ENCODE measurements at places on chromosomes 6 and 20. TPM values are rescaled to one million over a fixed set of nuclear protein-coding genes. Genes with fewer than 3 reads are reported as not detected.
A peak's percentile ranks its signal among the peaks of the same experiment; 100 is the strongest.

Gene FAXC
- total RNA-seq, result 8.8 TPM

Gene HEBP2
- total RNA-seq, result 116 TPM

Gene ALDH8A1
- 0.15 TPM for total RNA-seq

Gene XKR7
- 3.1 TPM for total RNA-seq

Gene TULP1
- total RNA-seq, result 3.5 TPM

Gene UNC93A
- total RNA-seq, result 4.9 TPM

Gene HDGFL1
- not detected for total RNA-seq

Gene BTN3A1
- total RNA-seq, result 1.9 TPM

Gene TRIM40
- total RNA-seq, result not detected

DNA sequence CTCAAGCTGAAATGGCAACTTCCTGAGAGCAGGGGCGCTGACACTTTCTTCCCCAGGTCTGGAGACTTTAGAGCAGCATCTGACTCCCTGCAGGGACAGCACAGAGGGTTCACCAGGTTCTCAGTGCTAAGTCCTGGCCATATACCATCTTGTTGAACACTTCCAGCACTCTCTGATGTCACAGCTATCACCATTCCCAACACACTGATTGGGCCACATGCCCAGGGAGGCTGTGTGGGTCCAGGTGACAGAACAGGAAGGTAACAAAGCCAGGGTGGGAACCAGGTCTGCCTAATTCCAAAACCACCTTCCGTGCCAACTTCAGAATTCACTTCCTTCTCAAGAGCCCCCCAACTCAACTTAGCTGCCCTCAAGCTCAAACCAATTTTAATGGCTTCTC lies 4.3 kb downstream of the APCDD1L start:
- no peak overlapping the region for H3K27ac ChIP-seq
- peaks cover 3% of the 10 kb centered on the region for H3K4me1 ChIP-seq
- H3K4me3 ChIP-seq, result no peak overlapping the region
- H3K36me3 ChIP-seq, result no peaks in the 10 kb centered on the region

- H3K4me3 ChIP-seq, result no peak overlapping the region
- peaks cover 49% of the 10 kb centered on the region for H3K36me3 ChIP-seq
- H3K27me3 ChIP-seq, result no peaks in the 10 kb centered on the region
- DNase-seq, result no peak
Observed at GRCh38 chr20:17985388-17986018, 16.7 kb downstream of the MGME1 start.

DNA sequence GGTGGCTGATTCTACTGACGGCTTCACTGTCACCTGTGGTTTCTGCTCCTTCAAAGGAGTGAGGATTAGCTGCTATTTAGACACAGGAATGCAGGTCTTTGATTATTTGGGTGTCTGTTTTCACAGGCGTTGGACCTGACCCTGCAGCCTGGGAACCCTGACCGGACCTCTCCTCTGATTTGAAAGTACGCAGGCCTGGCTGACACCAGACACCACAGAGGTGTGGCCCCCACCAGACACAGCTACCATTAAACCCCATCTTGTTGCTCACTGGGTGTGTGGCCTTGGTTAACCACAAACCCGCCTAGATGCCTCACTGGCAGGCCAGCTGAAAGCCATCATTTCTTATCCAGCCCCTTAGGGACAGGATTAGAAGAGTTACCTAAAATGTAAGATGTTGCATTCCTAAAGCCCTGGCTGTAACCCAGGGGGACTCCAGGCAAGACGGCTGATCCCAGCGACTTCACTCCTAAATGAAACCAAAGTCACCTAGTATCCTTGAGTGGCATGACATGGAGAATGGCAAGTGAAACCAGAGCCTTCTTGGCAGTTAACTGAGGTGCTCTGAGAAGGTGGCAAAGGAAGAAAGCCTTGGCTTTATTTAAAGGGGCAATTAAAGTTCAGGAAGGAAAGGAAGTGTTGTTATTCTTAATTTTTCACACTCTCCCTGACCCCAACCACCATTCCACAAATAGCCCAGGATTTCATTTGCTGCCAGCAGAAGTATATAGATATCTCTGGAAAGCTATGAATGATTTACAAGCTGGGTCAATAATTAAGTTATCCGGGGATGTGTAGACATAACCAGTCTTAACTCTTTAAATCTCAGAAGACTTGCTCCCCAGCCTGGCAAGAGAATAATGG lies 169.9 kb downstream of the QRSL1 start:
- H3K36me3 ChIP-seq, result no peaks in the 10 kb centered on the region
- no peak overlapping the region for H3K4me3 ChIP-seq
- H3K27me3 ChIP-seq, result no peaks in the 10 kb centered on the region
- no peak overlapping the region for H3K27ac ChIP-seq
- DNase-seq, result peak; percentile 59
- H3K4me1 ChIP-seq, result peaks cover 2% of the 10 kb centered on the region

- no peaks in the 10 kb centered on the region for H3K27me3 ChIP-seq
- H3K27ac ChIP-seq, result no peak overlapping the region
- H3K36me3 ChIP-seq, result no peaks in the 10 kb centered on the region
- no peak overlapping the region for H3K4me3 ChIP-seq
- no peaks in the 10 kb centered on the region for H3K4me1 ChIP-seq
- no peak for DNase-seq
Observed at GRCh38 chr6:69069881-69070280, 434.8 kb downstream of the ADGRB3 start.

GRCh38 chr6:67736816-67737215 lies 898.3 kb upstream of the ADGRB3 start:
- no peaks in the 10 kb centered on the region for H3K27me3 ChIP-seq
- no peaks in the 10 kb centered on the region for H3K4me1 ChIP-seq
- no peaks in the 10 kb centered on the region for H3K36me3 ChIP-seq
- no peak overlapping the region for H3K27ac ChIP-seq

GRCh38 chr6:52741872-52742271 lies 21.4 kb downstream of the GSTA2 start:
- no peaks in the 10 kb centered on the region for H3K36me3 ChIP-seq
- H3K4me1 ChIP-seq, result no peaks in the 10 kb centered on the region
- H3K4me3 ChIP-seq, result no peak overlapping the region
- DNase-seq, result no peak
- H3K27me3 ChIP-seq, result no peaks in the 10 kb centered on the region
- no peak overlapping the region for H3K27ac ChIP-seq

GRCh38 chr6:98894810-98895209 lies 52.9 kb downstream of the FBXL4 start:
- peaks cover 15% of the 10 kb centered on the region for H3K36me3 ChIP-seq
- no peak overlapping the region for H3K4me3 ChIP-seq
- H3K27ac ChIP-seq, result no peak overlapping the region
- no peaks in the 10 kb centered on the region for H3K27me3 ChIP-seq

- no peak for DNase-seq
- no peak overlapping the region for H3K4me3 ChIP-seq
- H3K36me3 ChIP-seq, result no peaks in the 10 kb centered on the region
- H3K4me1 ChIP-seq, result no peaks in the 10 kb centered on the region
Observed at GRCh38 chr6:25188232-25188631, 90.9 kb upstream of the CARMIL1 start.

GRCh38 chr6:32610682-32611296 lies 21.1 kb upstream of the HLA-DRB1 start:
- no peaks in the 10 kb centered on the region for H3K27me3 ChIP-seq
- no peaks in the 10 kb centered on the region for H3K36me3 ChIP-seq
- H3K4me1 ChIP-seq, result no peaks in the 10 kb centered on the region
- no peak overlapping the region for H3K27ac ChIP-seq

GRCh38 chr20:10671221-10671918 lies 2.4 kb downstream of the JAG1 start:
- peak overlapping the region; percentile 85 for H3K4me3 ChIP-seq
- peaks cover 59% of the 10 kb centered on the region for H3K27me3 ChIP-seq
- peak overlapping the region; percentile 84 for H3K27ac ChIP-seq
- H3K4me1 ChIP-seq, result peaks cover 3% of the 10 kb centered on the region

DNA sequence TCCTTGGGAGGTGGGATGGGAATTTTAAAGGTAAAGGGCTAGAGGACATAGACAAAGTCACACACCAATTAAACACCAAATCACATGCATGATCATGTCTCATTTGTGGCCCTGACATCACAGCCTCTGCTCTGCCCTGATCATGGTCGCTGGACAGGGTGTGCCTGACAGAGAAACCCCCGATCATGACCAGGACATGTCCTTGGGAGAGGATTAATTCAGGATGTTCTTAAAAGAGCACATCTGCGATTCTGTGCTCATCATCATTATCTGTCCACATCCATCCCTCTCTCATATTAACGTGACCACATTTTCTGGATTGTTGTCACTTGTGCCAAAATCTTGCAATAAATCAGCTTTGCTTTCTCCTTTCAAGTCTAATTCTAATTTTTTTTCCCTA lies 7.7 kb upstream of the PBOV1 start:
- H3K36me3 ChIP-seq, result peaks cover 7% of the 10 kb centered on the region
- no peak overlapping the region for H3K4me3 ChIP-seq
- no peak for DNase-seq
- H3K4me1 ChIP-seq, result peaks cover 14% of the 10 kb centered on the region
- no peaks in the 10 kb centered on the region for H3K27me3 ChIP-seq
- no peak overlapping the region for H3K27ac ChIP-seq

GRCh38 chr6:70574643-70575042 lies 7.9 kb downstream of the SDHAF4 start:
- H3K27me3 ChIP-seq, result no peaks in the 10 kb centered on the region
- H3K36me3 ChIP-seq, result peaks cover 7% of the 10 kb centered on the region
- no peak overlapping the region for H3K27ac ChIP-seq
- DNase-seq, result no peak
- H3K4me3 ChIP-seq, result no peak overlapping the region
- H3K4me1 ChIP-seq, result no peaks in the 10 kb centered on the region

- no peak overlapping the region for H3K4me3 ChIP-seq
- no peaks in the 10 kb centered on the region for H3K27me3 ChIP-seq
- H3K36me3 ChIP-seq, result peaks cover 46% of the 10 kb centered on the region
- no peak for DNase-seq
- no peaks in the 10 kb centered on the region for H3K4me1 ChIP-seq
Observed at GRCh38 chr20:32316667-32317066, 39.2 kb downstream of the KIF3B start.

DNA sequence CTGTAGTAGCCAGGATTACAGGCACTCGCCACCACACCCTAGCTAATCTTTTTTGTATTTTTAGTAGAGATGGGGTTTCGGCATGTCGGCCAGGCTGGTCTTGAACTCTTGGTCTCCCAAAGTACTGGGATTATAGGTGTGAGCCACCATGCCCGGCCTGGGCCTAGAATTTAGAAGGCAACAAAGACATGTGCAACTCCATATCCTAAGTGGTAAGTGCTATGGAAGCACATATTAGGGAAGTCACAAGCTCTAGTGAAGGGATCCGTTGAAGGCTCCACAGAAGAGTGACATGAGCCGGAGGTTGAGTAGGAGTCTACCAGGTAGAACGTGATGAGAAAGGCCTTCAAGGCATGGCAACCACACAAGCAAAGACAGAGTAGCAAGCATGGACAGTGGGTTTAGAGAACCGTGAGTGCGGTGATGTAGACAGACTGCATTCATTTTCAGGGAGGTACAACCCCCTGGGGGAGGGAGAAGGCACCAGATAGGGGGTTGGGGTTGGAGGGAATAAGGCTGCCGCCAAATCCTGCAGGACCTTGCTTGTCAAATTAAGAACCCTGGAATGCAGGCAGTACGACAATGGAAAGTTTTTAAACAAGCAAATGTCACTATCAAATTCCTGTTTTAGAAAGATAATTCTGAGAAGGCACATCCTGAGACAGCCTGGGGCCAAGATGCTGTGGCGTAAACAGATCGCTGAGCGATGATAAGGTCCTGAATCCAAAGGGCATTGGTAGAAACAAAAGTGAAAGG lies 50.2 kb downstream of the ARHGAP18 start:
- no peaks in the 10 kb centered on the region for H3K36me3 ChIP-seq
- DNase-seq, result no peak
- no peaks in the 10 kb centered on the region for H3K27me3 ChIP-seq

- no peak overlapping the region for H3K4me3 ChIP-seq
- H3K4me1 ChIP-seq, result peaks cover 9% of the 10 kb centered on the region
- no peak for DNase-seq
- H3K27ac ChIP-seq, result no peak overlapping the region
- peaks cover 31% of the 10 kb centered on the region for H3K36me3 ChIP-seq
Observed at GRCh38 chr6:89840538-89840937, 10.9 kb downstream of the CASP8AP2 start.

- no peak for DNase-seq
- H3K27me3 ChIP-seq, result no peaks in the 10 kb centered on the region
- H3K36me3 ChIP-seq, result peaks cover 84% of the 10 kb centered on the region
- H3K4me3 ChIP-seq, result no peak overlapping the region
- H3K4me1 ChIP-seq, result peaks cover 26% of the 10 kb centered on the region
Observed at GRCh38 chr6:36222924-36223323, 26.4 kb downstream of the BRPF3 start.

DNA sequence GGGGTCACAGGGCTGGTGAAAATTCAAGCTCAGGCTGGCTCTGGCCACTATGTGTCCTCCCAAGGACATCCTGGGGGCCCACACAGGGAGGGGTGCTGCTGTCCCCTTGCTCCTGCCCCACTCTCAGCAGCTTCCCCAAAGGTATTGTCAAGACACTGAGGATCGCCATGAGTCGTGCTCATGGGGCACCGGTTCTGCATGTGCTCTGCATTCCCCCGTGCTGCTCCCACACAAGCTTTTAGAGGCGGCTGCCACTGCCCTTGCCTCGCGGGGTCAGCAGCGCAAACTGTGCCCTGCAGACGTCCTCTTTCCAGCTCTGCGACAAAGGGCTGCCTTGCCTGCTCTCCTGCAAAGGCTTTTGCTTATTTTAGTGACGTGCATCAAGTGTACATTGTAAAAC lies 179.8 kb downstream of the ERMARD start:
- H3K4me3 ChIP-seq, result no peak overlapping the region
- H3K4me1 ChIP-seq, result no peaks in the 10 kb centered on the region
- H3K36me3 ChIP-seq, result no peaks in the 10 kb centered on the region

- H3K4me1 ChIP-seq, result no peaks in the 10 kb centered on the region
- H3K27me3 ChIP-seq, result no peaks in the 10 kb centered on the region
- H3K27ac ChIP-seq, result no peak overlapping the region
- no peaks in the 10 kb centered on the region for H3K36me3 ChIP-seq
Observed at GRCh38 chr6:95991906-95992305, 23.9 kb upstream of the FUT9 start.

DNA sequence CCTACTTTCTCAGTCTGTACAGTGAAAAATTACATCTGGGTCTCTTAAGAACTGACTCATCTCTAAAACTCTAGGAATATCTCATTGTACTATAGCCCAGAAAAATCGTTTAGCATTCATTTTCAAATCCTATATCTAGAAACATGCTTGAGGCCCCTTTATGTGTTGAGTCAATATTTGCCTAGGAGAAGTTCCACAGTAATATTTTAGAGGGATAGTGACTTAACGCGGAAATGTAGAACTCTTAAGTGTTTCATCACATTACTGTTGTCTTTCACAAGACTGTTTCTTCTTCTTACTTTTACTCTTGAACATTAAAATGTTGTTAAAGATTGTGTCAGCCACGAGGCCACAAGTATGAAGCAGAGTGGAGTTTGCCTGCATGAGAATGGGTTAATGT lies 23.0 kb upstream of the MYLIP start:
- H3K27me3 ChIP-seq, result no peaks in the 10 kb centered on the region
- H3K27ac ChIP-seq, result no peak overlapping the region
- H3K36me3 ChIP-seq, result no peaks in the 10 kb centered on the region
- no peak for DNase-seq

- no peaks in the 10 kb centered on the region for H3K4me1 ChIP-seq
- H3K4me3 ChIP-seq, result no peak overlapping the region
- no peak for DNase-seq
- H3K27me3 ChIP-seq, result no peaks in the 10 kb centered on the region
- no peaks in the 10 kb centered on the region for H3K36me3 ChIP-seq
- H3K27ac ChIP-seq, result no peak overlapping the region
Observed at GRCh38 chr20:39713076-39713840, 751.1 kb downstream of the DHX35 start.
